ENCODE measurements at places on chromosomes 5 and 9.

GRCh38 chr5:80797428-80798024 lies 142.7 kb upstream of the DHFR start:
- no peak for DNase-seq

- no peak for DNase-seq
These were observed 188.7 kb downstream of the ROR2 start for GRCh38 chr9:91761362-91761761.

DNA sequence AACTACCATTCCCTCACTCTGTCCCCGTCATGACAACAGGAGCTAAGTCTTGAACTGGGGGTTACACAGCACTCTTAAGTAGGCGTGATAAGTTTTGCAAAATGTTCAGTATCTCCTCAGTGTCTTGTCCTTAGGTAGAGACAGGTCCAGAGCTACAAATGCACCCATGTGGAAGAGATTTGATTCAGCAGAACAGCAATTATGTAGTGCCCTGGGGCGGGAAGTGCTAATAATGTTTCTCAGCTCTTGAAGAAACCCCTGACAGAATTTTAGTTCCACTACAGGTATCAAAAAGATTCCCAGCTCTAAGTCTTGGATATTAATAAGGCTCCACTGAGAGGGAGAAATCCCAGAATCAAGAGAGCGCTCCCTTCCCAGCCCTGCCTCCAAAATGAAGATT lies 49.6 kb downstream of the DCP2 start:
- DNase-seq, result no peak

DNA sequence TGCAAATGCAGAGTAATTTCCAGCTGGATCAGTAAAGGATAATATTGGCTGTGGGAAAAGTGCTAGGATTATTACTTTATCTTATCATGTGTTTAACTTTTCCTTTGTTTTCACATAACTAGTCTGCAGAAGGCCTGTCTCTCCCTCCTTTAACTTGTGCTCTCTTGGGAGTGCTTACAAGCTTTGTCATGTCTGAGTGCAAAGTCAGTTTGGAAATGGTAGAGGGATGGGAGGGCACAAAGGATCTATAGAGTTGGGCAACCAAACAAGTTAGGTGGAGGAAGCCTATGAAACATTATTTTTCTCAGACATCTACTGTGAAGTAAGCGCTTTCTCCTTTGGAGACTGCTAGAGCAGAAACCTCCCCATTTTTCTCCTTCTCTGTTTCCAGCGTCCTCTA lies 308.8 kb downstream of the ARHGAP26 start:
- no peak for DNase-seq

- no peak for DNase-seq
These were observed 58.9 kb downstream of the INSYN2B start for GRCh38 chr5:169921384-169921783.

DNA sequence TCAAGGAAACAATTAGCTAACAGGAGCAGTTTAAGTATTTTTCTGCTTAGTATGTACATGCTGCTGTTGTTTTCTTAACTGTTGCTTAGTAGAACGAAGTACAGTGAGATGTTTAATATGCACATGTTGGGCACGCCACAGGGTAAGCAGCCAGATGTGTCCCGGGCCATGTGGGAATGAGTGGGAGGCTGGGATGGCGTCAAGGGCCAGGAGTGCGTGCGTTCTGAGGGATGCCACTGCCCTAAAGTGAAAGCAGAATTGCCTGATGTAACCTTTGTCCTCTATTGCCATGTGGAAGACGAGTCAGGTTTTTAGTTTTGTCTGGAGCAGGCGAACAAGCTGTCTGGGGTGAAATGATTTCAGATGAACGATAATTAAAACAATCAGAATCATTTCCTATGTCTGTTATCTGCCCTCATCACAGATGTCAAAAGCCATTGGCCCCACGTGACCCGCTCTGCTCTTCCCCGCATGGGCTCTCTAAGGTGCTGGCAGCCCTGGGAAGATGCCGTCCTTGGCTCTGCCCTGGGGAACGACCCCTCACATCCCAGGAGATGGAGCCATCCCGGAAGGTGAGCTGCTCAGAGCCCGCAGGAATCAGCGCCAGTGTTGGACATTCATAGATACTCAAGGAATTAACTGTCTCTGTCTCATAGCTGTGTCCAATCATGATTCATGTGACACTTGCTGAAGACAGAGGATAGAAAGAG lies 356.6 kb upstream of the IRX4 start:
- no peak for DNase-seq

DNA sequence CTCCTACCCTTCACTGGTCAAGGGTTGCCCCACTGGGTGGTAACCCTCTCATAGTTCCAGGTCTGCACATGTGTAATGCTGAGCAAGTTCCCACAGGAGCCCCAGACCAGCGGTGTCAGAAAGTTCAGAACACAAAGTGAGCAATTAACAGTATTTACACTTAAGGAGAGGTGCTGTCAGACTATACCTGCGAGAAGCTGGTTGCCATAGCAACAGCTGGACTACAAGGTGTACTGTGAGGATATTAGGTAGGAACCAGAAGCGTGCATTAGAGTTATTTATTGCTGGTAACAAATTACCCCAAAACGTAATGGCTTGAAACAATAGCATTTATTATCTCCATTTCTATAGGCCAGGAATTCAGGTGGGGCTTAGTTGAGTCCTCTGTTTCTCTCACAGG lies 317.0 kb upstream of the RPS23 start:
- no peak for DNase-seq

GRCh38 chr5:178573216-178573615 lies 17.0 kb downstream of the COL23A1 start:
- DNase-seq, result no peak

DNA sequence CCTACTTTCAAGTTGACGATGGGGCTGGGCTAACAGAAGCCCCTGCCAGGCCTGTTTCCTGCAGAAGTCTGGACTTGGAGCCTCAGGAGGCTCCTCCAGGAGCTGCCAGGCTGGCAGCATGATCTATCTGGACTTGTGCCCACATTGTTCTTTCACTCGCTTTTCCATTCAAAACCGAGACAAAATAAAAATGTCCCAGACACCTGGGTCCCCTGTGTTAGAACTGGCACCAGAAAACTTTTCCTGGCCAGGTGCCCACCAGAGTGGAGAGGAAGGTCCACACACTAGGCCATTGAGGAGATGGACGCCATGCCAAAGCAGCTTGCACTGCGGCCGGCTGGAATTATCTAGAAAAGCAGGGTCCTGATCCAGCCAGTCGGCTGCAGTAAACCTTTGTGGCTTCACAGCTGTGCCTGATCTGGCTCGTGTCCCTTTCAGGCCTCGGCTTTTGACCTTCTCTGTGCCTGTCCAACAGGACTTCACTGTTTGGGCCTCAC lies 78.2 kb downstream of the GCNT1 start:
- DNase-seq, result no peak

GRCh38 chr9:105725370-105725769 lies 31.0 kb downstream of the TMEM38B start:
- no peak for DNase-seq

DNA sequence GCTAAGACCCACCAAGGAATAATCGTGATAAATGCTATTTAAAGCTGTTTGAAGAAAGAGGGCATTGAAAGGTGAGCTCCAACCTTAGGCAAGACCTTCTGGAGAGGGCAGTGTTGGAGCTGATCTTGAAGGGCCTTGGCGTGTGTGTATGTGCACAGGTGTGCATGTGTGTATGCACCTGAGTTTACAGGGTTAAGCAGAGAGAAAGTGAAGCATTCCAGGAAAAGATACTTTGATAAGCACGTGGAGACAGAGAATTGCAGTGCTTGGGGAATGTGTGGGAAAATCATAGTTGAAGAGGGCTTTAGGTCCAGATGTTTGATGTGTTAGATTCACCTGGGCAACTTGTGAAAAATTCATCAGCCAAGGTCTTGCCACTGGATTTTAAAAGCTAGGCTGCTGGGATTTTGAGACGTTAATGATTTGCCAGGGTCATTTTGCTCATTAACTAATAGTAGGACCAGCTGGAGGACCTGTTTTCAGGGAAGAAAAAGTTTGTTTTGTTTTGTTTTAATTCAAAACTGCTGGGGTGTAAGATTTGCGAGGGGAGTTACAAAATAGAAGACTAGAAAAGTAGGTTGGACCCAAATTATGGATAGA lies 78.3 kb upstream of the ANKRD55 start:
- no peak for DNase-seq

GRCh38 chr5:8756498-8757084 lies 789.3 kb downstream of the SEMA5A start:
- no peak for DNase-seq

DNA sequence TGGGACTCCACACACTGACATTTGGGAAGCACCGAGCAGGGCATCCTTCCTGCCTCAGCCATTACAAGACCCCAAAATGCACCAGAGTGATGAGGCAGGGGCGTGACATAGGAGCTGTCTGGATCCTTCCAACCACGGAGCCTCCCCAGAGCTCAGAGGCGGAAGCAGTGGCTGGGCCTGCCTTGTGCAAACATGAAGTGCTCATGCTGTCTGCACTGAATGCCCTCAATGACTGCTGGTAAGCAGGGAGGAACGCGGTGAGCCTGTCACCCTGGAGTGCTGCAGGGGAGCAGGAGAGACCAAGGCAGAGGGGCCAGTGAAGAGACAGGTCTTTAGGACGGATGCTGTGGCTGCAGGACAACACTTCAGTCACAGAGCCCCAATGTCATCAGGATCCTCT lies 60.2 kb upstream of the HRH2 start:
- DNase-seq, result no peak

DNA sequence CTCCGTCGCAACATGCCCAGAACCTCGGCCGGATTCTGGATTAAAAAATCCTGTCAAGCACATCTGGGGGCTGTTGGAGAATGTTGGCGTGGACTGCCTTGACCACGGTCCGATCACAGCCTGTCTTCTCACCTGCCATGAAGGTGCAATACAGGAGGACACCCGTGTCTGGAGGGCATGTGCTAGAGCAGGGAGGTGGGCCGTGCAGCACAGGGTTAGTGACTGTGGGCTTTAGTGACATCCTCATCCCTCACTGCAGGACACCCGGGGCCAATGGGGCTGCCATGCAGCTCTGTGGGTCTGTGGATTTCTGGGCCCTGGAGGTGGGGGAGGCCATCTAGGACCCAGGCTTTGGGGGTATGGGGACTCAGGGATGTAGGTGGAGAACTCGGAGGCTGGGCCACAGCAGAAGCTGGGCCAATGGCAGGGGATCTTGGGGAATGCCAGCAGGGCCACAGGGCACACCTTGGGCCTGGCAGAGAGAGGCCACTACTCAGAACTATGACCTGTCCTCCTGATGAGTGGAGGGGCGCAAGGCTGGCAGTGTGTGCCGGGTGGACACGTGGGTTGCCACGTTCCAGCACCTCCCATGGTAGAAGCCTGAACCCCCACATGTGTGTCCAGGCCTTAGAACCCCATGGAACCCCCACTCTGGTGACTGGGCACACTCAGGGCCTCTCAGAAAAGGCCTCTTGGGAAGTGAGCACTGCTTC lies 23.3 kb downstream of the ZDHHC11B start:
- no peak for DNase-seq

- no peak for DNase-seq
These were observed 292.5 kb downstream of the PDE4D start for GRCh38 chr5:59600998-59601397.

GRCh38 chr9:80218328-80218727 lies 646.6 kb downstream of the TLE4 start:
- DNase-seq, result no peak

DNA sequence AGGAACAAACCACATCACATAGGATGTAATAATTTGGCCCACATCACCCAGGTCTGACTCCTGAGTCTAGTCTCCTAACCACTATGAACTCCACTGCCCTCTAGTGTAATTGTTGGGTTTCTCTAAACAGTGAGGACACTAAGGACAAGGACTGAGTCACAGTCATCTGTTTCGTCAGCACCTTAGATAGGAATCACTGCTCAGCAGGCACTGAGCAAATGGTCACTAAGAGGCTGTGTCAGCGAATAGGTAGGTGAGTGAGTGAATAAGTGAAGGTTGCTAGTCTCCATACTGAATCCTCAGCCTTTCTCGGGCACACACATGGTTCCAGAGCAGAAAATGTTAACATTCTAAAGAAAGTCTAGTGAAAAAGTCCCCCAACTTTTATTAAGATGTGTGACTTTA lies 278.6 kb downstream of the SPOCK1 start:
- DNase-seq, result no peak

DNA sequence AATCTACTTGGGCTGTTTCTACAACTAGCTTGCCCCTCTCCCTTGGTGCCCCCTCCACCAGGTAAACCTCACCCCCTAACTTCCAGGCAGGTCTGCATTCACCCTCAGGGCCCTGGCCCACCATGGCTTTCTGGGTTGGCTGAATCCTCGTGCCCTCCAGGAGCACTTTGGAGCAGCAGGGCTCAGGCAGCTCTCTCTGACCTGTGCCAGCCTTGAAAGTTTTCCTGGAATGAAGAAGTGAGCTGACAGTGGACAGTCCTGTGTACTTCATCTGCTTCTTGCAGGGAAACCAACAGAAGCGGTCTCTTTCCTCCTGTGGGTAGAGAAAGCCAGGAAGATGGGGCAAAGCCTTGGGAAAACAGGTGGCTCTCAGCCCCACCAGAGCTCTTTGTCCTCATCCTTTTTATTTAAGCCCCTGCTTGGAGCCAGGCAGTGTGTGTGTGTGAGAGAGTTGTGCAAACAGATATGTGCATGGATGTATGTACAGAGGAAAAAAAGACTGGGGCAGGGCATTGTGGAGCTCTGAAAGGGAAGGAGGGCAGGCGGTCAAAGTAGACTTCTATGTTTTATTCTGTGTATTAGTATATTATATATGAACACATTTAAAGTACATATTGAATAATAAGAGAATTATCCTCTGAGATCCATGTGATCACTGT lies 62.3 kb upstream of the SPRY4 start:
- no peak for DNase-seq

GRCh38 chr5:137714946-137715345 lies 20.9 kb downstream of the KLHL3 start:
- no peak for DNase-seq

DNA sequence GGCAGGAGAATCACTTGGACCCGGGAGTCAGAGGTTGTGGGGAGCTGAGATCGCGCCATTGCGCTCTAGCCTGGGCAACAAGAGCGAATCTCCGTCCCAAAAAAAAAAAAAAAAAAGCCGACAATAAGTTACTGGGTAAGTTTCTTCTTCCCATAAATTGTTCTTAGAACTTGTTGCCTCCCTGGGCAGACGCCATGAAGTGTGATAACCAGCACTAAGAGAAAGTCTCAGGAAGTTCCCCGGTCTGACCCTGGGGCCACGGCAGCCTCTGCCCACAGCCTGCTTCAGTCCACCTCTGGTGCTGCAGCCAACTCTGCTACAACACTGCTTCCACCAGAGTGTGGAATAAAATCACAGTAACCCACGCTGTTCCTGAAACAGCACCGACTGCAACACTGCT lies 19.1 kb downstream of the LPCAT1 start:
- DNase-seq, result no peak

- no peak for DNase-seq
These were observed 220.8 kb upstream of the SLC24A2 start for GRCh38 chr9:20009606-20010005.

GRCh38 chr5:14316471-14316870 lies 173.3 kb downstream of the TRIO start:
- no peak for DNase-seq

- no peak for DNase-seq
These were observed 30.6 kb downstream of the PLPP7 start for GRCh38 chr9:131320031-131320685.

Data from T-helper 22 cell (primary cell).